ENCODE measurements at places on chromosomes 2 and 18.

- DNase-seq, result no peak
Observed at GRCh38 chr2:239706367-239706766, 305.5 kb upstream of the HDAC4 start.

DNA sequence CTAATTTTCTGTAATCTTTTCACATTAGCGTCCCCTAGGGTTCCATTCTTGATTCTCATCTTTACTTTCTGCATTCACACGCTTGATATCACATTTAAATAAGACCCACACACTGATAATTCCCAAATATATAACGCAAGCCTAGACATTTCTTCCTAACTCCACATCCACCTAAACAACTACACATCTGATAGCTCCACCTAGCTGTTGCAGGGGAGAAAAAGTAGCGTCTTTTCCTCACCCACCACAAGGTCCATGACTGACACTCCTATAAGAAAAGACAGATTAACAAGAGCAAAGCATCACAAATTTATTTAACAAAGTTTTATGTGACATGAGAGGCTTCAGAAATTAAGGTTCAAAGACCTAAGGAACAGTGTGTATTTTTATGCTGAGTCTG lies 862.2 kb upstream of the DDX18 start:
- no peak for DNase-seq

- DNase-seq, result no peak
Observed at GRCh38 chr2:38237311-38237710, 139.8 kb downstream of the ATL2 start.

DNA sequence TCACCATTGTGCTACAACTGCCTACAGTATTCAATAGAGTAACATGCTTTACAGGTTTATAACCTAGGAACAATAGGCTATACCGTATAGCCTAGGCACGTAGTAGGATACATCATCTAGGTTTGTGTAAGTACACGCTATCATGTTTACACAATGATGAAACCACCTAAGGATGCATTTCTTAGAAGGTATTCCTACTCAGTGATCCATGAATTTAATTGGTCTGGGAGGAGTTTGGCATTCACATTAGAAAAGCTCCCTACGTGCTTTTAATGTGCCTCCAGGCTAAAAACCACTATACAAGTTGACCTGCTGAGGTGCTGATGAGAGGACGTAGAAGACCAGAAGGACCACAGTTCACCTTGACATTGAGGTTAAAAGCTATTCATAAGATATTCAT lies 154.5 kb upstream of the LRRTM1 start:
- DNase-seq, result no peak

DNA sequence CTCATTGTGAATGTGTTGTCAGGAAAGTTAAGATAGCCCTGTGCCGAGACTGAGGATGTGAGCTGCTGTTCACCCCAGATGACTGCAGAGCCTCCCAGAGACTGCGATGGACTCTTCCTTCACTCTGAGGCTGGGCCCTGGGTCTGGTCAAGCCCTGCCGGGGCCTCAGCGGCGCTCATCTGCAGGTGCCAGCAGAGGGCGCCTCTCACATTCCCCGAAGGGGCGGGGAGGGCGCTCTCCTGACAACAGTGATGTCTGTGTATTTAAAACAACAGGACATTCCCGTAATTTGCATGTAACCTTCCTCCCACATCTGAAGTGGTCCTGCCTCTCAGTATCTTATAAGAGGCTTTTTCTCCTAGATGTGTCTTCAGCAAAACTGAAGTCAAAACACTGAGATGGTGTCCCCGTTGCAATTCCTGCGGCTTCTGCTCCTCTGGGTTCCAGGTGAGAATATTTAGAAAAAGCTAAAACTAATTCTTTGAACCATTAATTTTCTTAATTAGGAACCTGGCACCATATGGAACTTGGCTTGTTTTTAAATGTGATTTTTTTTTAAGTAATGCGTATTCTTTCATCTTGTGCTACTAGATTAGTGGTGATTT lies 1377.9 kb downstream of the RPIA start:
- DNase-seq, result peak; percentile 1
